CD4-positive, alpha-beta T cell treated with Interleukin-2 at 100 ng/mL for 4 hours (primary cell): ENCODE measurements at places on chromosomes 1 and 21.

DNA sequence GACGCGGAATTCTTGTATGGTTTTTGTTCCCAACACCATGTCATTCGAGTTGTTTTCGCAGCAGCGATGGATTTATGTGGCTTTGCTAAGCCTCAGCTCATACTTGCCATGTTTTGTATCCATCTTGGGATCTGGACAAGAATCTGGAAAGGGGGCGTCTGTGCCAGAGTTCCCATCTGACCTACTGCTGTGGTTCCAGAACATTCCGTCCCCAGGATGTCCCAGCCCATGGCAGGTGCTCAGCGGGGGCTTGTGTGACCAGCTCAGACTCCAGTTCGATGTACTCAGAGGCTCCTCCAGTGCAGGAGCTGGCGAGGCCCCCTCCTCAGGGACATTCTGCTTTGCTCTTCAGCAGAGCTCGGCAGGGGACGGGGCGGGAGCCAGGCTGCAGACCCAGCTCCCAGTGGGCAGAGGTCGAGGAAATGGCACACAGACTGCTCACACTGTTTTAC is 24.0 kb upstream of the ADARB1 start:
- no peak for DNase-seq

GRCh38 chr21:33948096-33948950 is 32.7 kb upstream of the ATP5PO start:
- peak; percentile 94 for DNase-seq

DNA sequence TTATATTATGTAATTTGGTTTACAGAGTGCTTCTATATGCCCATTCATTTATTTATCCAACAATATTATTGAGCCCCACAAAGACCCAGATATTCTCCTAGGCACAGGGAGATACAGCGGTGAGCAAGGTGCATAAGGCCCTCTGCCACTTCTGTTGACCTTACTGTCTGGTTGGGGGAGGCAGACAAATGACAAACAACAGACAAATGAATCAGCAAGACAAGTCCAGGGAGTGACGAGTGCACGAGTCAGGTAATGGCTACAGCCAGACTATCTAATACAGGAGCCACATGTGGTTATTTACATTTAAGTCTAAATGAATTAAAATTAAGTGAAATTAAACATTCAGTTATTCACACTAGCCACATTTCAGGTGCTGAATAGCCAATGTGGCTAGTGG is 22.0 kb upstream of the BCAR3 start:
- no peak for DNase-seq

DNA sequence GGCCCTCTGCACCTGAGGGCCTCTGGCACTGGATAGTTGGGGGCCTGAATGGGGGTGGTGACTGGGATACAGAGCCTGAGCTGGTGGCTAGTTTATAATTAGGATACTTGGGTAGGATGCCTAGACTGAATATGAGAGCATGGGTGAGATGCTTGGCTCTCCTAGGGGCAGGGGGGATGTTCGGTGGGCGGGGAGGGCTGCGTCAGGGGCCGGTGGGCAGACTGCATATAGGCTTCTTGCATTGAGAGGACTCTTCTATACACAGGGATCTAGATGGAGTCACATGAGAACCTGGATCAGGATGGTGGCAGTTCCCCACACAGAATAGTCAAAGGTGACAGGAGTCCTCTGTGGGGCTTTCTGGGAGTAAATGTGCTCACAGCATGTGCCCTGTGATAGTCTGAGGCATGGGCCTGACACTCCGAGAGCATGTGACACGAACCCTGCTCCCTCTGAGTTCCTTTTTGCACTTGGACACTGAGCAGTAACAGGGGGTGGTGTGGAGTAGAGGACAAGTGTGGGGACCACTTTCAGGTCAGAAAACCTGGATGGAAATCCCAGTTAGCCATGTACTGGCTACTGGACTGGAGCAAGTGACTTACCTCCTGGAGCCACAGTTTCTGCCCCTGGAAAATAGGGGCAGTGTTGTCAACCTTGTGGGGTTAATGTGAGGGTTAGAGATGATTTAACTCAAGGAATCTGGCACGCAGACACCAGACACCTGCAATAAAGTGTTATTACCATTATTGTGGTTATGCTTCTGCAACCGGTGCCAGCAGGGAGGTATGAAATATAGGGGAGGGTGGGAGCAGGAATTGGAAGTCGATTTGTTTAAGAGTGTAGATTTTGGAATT is 2.2 kb downstream of the MAP7D1 start:
- DNase-seq: no peak

GRCh38 chr21:31460980-31461379 is 116.9 kb upstream of the TIAM1 start:
- DNase-seq: peak; percentile 11

DNA sequence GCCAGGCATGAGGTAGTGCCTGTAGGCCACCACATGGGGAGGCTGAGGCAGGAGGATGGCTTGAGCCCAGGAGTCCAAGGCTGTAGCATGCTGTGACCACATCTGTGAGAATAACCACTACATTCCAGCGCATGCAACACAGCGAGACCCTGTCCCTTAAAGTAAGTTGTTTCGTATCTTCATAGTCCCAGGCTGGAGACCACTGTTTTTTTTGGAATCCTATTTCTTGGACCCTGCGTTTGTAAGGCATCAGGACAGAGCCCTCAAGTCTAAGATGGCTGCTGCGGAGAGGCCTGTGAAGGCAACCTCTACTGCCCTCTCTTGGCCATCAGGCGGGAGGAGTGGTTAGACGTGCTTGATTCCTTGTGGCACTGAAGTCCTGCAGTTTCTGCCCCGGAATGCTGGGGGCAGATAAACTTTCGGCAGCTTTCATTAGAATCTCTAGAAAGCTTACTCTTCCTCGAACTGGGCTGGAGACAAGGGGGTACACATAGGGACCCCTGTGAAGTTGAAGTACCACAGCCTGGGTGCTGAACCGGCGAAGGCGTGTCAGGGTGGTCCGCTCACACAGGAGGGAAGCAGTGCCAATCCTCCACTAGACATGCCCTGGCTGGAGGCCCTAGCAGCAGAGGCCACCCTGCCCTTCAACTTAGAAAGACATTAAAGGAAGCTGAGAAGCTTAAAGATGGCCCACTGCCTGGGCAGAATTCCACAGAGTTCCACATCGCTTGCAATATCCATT is 36.6 kb downstream of the RABIF start:
- DNase-seq: peak; percentile 38

- no peak for DNase-seq
Observed at GRCh38 chr1:46772571-46772970, 26.3 kb upstream of the CYP4B1 start.

DNA sequence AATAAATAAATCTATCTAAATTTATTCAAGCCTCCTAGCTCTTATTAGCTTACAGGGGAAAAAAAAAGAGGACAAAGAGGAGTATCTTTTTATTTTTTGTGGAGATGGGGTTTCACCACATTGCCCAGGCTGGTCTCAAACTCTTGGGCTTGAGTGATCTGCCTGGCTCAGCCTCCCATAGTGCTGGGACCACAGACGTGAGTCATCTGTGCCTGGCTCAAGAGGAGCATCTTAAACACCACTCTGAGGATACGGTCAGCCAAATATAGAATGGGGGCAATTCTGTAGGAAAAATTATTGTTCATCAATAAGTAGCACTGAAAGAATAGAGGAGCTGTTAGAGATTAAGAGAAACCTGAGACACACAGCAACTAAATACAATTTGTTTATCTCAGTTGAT is 24.1 kb downstream of the SLC45A3 start:
- DNase-seq: no peak

DNA sequence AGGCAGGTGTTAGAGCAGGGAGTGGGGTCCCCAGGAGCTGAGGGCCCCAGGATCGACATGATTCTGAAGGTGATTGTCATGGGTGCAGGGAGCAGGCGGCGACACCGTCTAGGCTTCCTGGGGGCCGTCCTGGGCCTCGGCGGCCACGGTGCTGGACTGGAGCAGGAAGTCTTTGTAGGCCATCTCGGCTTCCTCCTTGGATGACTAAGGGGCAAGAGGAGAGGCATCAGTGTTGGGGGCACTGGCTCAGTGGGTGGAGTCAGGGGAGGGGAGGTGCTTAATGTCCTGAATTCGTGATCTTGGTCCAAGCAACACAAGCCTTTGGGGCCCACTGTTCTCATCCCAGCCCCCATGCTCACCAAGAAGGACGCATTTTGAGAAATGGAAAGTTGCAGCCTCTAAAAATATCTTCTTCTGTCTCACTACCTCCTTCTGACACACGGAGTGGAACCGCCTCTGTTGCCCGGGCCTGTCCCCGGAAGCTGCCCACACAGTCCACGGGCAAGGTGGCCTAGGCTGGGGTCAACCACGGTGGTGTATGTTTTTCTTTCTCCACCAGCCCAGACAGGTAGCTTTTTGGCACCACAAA is 8.6 kb upstream of the FCMR start:
- DNase-seq: peak; percentile 41

DNA sequence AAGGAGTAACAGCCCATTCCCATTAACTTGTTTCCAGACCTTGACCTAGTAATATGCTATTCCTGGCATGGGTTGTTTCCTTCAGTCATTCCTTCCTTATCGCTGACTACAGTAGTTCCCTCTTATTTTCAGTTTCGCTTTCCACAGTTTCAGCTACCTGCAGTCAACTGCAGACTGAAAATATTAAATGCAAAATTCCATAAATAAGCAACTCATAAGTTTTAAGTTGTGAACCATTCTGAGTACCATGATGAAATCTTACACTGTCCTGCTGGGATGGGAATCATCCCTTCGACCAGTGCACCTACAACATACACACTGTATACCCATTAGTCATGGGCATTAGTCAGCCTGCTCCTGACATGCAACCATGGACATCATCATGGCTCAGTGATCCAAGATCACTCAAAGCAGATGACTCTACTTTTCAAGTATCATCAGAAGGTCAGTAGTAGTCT is 66.7 kb downstream of the CCDC30 start:
- DNase-seq: peak; percentile 23

DNA sequence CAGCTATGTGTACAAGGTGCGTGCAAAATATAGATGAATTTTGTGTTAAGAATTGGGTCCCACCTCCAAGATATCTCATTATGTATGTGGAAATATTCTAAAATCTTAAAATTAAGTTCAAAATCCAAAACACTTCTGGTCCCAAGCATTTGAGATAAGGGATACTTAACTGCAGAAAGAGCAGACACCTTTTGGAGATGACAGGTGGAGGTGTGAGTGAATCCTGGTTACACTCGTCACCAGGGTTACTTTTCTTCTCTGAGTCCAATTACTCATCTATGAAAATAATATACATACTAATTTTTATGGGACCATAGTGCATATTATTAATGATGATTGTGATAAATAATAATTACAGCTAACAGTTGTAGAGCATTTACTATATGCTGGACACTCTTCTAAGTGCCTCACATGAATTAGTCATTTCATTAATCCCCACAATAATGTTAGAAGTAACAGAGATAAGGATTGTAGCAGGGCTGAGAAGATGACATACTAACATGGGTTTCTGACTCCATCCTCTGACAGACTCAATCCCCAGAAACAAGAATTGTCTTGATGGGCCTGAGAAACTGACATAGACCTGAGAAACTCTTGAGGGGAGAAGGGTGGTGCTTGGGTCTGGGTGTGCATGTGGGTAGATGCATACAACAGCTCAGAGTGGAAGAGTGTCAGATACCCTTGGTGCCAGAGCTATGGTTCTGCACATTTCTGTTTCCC is 8.3 kb upstream of the FASLG start:
- no peak for DNase-seq

GRCh38 chr1:227449741-227450441 is 113.5 kb upstream of the ZNF678 start:
- no peak for DNase-seq

- DNase-seq: no peak
Observed at GRCh38 chr1:5898266-5898665, 94.0 kb downstream of the NPHP4 start.

- DNase-seq: no peak
Observed at GRCh38 chr21:27306791-27307775, 340.2 kb upstream of the ADAMTS5 start.

GRCh38 chr1:180842052-180842451 is 70.6 kb upstream of the KIAA1614 start:
- no peak for DNase-seq

DNA sequence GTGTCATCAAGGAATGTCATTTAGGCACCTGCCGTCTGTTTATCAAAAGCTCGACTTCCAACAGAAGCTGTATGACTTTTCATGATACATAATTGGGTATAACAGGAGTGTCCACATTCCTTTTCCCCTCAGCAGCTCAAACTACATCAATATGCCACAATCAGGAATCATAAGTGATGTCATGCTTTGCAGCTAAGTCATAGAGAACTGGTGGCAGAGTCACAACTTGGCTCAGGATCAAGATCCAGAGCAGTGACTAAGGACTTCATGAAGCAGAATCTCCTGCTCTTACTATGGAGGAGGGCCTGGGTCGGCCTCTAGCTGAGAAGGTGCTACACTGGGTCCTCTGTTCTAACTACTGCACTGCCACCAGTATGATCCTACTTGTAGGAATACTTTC is 36.5 kb upstream of the AGBL4 start:
- DNase-seq: no peak

- DNase-seq: no peak
Observed at GRCh38 chr1:154982341-154982740, 803 bp upstream of the FLAD1 start.

GRCh38 chr1:159554696-159555095 is 18.9 kb upstream of the OR10J5 start:
- DNase-seq: no peak

GRCh38 chr1:192158181-192158580 is at the start of gene RGS18:
Gene RGS18, plus strand, starts transcription at chr1:192158462. Its CDS starts 176 bp downstream, at chr1:192158638.
- DNase-seq: peak; percentile 8

DNA sequence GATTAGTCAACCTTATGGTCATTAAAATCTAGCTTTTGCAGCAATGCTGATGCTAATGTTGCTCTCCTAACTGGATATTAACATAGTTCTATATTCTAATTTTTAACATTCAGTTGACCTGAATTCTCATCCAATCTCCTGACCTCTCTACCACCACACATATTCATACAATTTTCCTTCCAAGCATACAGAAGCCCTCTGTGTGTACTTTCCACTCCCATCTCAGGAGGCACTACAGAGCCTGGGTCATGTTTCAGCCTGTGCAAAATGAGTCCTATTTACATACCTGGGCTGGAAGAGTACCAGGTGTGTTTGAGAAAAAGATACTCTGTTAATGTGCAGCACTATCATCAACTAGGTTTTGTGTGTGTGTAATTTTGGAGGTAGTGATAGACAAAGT is 486.3 kb downstream of the NEGR1 start:
- DNase-seq: no peak

GRCh38 chr1:41633764-41634163 is 149.3 kb upstream of the EDN2 start:
- DNase-seq: no peak

DNA sequence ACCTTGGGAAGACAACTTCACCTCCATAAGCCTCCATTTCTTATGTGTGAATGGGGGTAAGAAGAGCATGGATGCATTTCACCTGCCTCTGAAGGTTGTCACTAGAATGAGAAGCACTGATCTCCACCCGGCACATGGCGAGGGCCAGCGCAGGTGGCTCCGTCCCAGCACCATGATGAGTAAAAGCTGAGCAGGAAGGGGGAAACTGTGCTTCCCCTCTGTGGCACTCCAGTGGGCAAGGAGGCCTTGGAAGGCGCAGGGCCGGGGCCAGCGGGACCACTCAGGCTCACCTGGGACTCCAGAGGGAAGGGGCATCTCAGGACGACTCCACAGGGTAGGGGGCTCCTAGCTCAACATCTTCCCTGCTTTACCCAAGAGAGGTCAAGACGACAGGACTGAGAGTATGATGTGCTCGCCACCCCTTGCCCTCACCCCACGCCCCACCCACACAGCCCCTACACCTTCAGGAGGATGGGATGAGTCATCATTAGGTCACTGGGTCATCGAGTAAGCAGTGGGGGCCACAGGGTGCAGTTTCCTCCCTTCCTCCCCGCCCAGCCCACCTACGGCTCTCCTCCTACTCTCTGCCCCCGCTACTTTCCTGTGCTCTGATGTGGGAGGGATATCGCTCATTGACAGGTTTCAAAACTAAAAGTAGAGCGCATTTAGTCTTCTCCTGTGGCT is 112.1 kb downstream of the HIVEP3 start:
- peak; percentile 57 for DNase-seq
